ENCODE measurements at places on chromosomes 7 and 10. TPM values are rescaled to one million over a fixed set of nuclear protein-coding genes. Genes with fewer than 3 reads are reported as not detected.

The HOXA4 gene
- 0.68 TPM for total RNA-seq

DNA sequence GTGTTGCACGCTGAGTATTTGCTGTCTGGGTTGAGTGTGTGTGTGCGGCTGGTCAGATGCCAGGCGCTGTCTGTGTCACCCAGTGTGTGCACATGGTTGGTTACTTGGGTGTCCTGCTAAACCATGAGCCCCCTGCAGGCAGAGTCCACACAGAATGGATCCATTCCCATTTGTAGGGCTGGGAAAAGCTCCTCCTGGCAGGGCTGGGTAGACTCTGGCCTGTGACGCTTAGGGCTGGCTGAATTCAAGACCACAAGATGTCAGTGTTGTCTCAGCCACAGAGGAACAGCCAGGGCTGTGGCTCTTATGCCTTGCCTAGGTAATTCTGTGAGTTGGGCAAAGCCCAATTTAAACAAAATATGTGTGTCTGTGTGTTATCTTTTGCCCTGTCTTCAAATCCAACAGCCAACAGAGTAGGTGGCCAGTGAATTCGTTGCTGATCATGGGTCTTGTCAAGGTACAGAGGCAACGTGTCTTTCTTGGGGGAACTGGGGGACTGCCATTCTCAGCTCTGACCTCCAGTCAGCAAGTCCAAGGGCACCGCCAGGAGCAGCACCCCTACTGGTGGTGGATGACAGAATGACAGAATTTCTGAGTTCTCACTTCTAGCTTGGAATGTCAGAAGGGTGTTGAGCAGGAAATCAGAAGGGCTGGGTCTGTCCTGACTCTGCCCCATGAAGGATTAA, 285.1 kb downstream of the CCSER2 start:
- H3K4me3 ChIP-seq = no peak overlapping the region
- no peaks in the 10 kb centered on the region for H3K4me1 ChIP-seq
- no peak overlapping the region for H3K27ac ChIP-seq
- DNase-seq = peak; percentile 37
- no peaks in the 10 kb centered on the region for H3K36me3 ChIP-seq

- H3K4me1 ChIP-seq = no peaks in the 10 kb centered on the region
- no peak for DNase-seq
- no peak overlapping the region for H3K27ac ChIP-seq
- no peaks in the 10 kb centered on the region for H3K27me3 ChIP-seq
- no peak overlapping the region for H3K4me3 ChIP-seq
Observed at GRCh38 chr10:11721806-11722205, 20.4 kb upstream of the ECHDC3 start.

DNA sequence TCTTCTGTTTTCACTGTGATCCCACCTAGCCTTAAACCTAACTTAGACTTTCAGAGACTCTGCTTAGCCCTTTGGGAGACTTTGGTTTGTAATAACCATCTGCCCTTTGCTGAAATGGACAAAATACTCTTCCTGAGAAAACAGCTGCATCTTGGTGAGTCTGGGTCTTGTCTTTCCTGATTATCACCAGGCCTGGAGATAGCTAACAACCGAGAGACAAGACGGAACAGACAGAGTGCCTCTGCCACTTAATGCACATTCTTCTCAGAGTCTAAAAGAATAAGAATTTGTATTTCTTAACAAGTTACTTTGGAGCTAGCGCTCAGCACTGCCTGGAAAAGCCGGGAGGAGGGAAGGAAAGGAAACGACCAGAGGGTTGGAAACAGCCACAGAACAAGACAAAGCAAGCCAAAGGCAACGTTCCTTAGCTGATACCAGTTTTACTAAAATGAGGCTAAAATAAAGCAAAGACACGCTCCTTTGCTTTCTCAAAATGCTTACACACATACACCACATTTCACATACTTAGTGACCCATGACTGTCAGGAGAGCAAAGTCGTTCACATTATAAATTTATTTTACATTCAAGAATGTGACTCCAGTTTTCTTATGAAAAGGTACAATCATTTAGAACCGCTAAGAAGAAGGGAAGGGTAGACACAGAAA, 70.3 kb upstream of the DGKI start:
- H3K4me3 ChIP-seq = no peak overlapping the region
- no peak for DNase-seq
- peaks cover 22% of the 10 kb centered on the region for H3K36me3 ChIP-seq
- peak overlapping the region; percentile 30 for H3K27ac ChIP-seq
- no peaks in the 10 kb centered on the region for H3K27me3 ChIP-seq

GRCh38 chr7:12741951-12742575, 54.6 kb downstream of the ARL4A start:
- H3K36me3 ChIP-seq = no peaks in the 10 kb centered on the region
- no peak overlapping the region for H3K27ac ChIP-seq
- no peak for DNase-seq
- H3K4me3 ChIP-seq = no peak overlapping the region
- H3K4me1 ChIP-seq = peaks cover 7% of the 10 kb centered on the region

- DNase-seq = no peak
- H3K4me3 ChIP-seq = no peak overlapping the region
- H3K27me3 ChIP-seq = no peaks in the 10 kb centered on the region
- H3K4me1 ChIP-seq = peaks cover 16% of the 10 kb centered on the region
- H3K27ac ChIP-seq = no peak overlapping the region
Observed at GRCh38 chr7:108142675-108143259, 12.6 kb upstream of the LAMB4 start.

GRCh38 chr7:31763548-31763947, 76.5 kb downstream of the PPP1R17 start:
- no peak overlapping the region for H3K27ac ChIP-seq
- no peaks in the 10 kb centered on the region for H3K4me1 ChIP-seq
- H3K4me3 ChIP-seq = no peak overlapping the region
- peaks cover 5% of the 10 kb centered on the region for H3K27me3 ChIP-seq

DNA sequence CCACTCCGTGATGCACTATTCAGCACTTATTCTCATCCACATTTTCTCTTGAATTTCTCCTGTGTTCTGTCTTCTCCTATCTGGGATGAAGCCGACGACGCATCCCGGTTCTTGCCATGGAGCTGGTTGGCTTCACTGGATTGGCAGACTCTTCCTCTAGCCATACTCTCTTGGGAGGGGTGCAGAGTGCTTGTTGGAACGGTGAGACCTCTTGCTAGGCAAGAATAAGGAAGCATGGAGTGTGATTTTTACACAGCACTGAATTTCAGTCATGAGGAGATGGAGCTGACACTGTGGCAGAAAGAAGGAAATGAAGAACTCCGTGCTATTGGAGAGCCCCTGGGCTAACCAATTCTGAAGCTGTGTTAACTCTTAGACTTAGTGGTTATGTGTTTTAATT, 28.2 kb upstream of the ZNF32 start:
- no peak overlapping the region for H3K27ac ChIP-seq
- DNase-seq = no peak
- no peaks in the 10 kb centered on the region for H3K4me1 ChIP-seq

DNA sequence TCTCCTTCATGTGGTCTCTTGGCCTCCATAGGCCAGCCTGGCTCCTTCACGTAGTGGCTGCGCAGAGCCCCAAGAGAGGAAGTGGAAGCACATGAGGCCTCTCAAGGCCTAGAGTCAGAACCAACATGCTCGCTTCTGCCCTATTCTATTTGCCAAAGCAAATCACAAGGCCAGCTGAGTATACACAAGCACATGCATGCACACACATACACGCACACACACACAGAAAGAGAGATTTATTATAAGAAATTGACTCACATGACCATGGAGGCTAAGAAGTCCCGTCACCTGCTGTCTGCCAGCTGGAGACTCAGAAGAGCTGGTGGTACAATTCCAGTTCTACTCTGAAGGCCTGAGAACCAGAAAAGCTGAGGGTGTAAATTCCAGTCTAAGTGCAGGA, 64.3 kb upstream of the NRP1 start:
- H3K27ac ChIP-seq = no peak overlapping the region
- no peak overlapping the region for H3K4me3 ChIP-seq
- no peaks in the 10 kb centered on the region for H3K4me1 ChIP-seq

Measured in neural crest cell (in vitro differentiated cells).